ENCODE measurements at places on chromosomes 13 and 19. TPM values are rescaled to one million over a fixed set of nuclear protein-coding genes. Genes with fewer than 3 reads are reported as not detected.
A peak's percentile ranks its signal among the peaks of the same experiment; 100 is the strongest.

DNA sequence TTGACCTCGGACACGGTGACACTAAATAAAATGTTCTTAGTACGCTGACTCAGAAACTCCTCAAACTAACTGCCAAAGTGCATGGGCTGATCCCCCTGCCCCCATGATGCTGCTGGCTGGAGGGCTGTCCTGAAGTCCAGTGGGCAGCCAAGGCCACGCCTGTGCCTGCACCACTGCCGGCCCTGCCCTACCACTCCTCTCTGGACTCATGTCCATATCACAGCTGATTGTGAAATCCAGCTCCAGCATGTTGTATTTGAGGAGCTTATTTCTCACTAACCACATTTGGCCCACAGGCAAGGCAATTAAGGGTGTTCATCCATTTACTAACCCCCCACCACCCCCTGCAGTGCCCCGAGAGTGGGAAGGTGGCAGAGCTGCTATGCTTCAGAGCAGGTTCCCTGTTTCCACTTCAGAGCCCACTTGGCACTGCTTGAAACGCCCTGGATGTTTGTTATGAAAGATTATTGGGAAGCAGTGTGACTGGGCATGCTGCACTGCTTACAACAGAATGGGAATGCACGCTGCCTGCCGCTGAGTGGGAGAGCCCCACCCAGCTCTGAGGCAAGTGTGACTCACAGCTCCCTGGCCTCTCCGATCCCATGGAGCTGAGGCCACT, 114.0 kb downstream of the UQCRFS1 start:
- no peak overlapping the region for H3K27ac ChIP-seq
- H3K4me1 ChIP-seq, result no peaks in the 10 kb centered on the region
- no peaks in the 10 kb centered on the region for H3K36me3 ChIP-seq
- peaks cover 7% of the 10 kb centered on the region for H3K27me3 ChIP-seq
- peak; percentile 36 for DNase-seq

GRCh38 chr13:72932250-72932649, 126.6 kb upstream of the KLF5 start:
- H3K27ac ChIP-seq, result no peak overlapping the region
- DNase-seq, result no peak
- peaks cover 18% of the 10 kb centered on the region for H3K36me3 ChIP-seq
- H3K27me3 ChIP-seq, result no peaks in the 10 kb centered on the region

GRCh38 chr19:23436318-23436717, 41.0 kb upstream of the ZNF91 start:
- H3K36me3 ChIP-seq, result no peaks in the 10 kb centered on the region
- no peak for DNase-seq
- no peak overlapping the region for H3K4me3 ChIP-seq
- H3K4me1 ChIP-seq, result no peaks in the 10 kb centered on the region

PROSER1 gene
- 22.4 TPM for total RNA-seq

TPT1 gene
- 4,965 TPM for total RNA-seq
